CD4-positive, alpha-beta T cell treated with Interleukin-10 for 1 hour (primary cell): ENCODE measurements at places on chromosomes 16 and 17.

- DNase-seq, result no peak
These were observed 479.1 kb downstream of the SLC39A11 start for GRCh38 chr17:72613396-72613795.

DNA sequence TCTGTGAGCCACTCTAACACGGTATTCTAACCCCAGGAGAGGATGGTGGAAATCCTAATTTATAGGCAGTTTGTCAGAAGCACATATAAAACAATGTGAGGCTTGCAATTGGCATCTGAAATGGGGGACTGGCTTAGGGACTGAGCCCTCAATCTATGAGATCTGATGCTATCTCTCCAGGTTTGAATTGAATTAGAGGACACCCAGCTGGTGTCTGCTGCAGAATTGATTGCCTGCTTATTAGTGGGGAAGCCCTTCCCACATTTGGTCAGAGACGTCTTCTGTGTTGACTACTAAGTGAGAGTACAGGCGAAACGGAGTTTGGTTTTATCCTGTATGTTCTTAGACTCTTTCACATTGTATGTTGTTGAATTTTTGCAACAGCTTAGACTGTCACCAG lies 13.6 kb upstream of the TMIGD1 start:
- DNase-seq, result no peak

DNA sequence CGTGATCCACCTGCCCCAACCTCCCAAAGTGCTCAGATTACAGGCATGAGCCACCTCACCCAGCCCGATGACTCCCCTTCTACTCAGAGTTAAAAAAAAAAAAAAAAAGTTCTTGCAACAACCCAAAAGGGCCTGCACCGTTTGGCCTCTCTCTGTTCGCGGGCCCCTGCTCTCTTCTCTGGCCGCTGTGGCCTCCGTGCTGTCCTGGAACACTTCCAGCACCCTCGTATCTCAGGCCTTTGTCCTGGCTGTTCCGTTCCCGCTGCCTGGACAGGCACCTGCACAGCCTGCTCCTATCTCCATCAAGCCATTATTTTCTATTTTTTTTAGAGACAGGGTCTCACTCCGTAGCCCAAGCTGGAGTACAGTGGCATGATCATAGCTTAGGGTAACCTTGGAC lies 10.8 kb downstream of the MYO1C start:
- DNase-seq, result no peak

- DNase-seq, result no peak
These were observed 20.8 kb downstream of the ZFPM1 start for GRCh38 chr16:88473666-88474534.

DNA sequence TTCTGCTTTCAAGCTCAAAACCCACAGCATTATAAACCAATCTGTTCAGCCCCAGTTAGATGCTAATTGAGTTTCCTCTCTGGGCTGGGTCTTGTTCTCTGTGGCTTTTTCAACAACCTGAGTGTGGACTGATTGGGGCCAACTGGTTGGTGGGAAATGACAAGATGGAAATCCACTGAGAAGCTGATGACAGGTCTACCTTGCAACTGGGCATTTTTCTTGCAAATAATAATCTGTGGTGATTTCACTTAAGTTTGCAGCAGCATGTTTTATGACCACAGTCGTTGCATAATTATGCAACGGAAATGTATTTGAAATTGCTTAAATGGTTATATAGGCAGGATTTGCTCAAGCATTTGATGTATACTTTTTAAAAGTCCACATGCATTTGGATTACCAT lies 69.9 kb downstream of the AKAP1 start:
- no peak for DNase-seq

- DNase-seq, result no peak
These were observed 6.1 kb upstream of the ALOX12 start for GRCh38 chr17:6989779-6990178.

GRCh38 chr16:54110016-54110981 lies 176.3 kb downstream of the IRX3 start:
- no peak for DNase-seq

DNA sequence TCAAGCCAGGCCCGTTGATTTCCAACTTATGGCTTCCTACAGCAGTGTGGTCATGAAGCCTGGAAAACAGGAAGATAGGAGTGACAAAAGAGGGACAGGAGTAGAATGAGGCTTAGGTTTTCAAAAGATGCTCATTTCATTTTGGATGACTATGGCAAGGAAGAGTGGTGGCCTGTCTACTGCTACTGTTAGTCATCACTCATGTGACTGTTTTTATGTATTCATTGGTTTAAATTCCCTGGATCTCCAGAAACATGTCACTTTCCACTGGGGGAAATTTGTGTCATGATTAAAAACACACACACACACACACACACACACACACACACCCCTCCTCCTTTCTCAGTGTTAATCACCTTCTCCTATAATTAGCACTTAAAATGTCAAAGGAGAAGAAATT lies 1.1 kb upstream of the CYLD start:
- DNase-seq, result no peak

DNA sequence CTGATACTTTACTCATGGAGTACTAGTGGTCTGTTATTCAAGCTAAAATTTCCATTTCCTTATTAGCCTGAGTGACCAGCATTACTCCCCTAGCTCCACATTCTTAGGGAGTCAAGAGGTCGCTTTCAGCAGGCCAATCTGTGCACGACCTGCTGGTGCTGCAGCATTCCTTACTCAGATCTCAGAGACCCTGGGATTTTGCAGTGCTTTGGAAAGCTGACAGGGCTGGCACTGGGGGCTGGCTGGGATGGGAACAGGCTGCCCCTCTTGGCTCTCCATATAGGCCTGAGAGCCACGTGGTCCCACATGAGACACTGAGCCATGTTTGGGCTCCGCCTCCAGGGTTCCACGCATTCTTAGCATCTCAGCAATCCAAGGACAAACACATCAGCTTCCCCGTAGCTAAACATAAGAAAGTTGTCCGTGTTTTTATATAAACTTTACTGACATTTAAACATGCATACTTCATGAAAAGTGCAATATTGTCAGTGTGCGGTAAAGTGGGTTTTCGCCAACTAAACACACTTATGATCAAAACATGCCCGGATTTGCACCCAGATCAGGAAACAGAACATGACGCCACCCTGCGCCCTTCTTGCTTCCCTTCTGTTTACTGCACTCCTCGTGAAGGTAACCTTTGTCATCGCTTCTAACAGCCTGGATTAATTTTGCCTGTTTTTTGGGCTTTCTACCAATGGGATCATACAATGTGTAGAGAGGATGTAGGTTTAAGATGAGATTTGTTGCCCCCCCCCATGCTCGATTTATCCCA lies 254.5 kb upstream of the CACNG5 start:
- no peak for DNase-seq

DNA sequence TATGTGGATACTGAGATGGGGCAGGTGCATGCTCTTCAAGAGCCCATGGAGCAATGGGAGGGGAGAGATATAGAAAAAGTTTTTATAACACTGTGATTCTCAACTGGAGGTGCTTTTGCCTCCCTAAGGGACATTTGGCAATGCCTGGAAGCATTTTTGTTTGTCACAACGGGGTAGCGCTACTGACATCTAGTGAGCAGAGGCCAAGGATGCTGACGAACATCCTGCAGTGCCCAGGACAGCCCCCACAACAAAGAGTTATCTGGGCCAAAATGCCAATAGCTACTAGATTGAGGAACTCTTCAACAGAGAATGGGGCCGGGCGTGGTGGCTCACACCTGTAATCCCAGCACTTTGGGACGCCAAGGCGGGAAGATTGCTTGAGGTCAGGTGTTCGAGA lies 67.2 kb upstream of the CLEC3A start:
- no peak for DNase-seq

DNA sequence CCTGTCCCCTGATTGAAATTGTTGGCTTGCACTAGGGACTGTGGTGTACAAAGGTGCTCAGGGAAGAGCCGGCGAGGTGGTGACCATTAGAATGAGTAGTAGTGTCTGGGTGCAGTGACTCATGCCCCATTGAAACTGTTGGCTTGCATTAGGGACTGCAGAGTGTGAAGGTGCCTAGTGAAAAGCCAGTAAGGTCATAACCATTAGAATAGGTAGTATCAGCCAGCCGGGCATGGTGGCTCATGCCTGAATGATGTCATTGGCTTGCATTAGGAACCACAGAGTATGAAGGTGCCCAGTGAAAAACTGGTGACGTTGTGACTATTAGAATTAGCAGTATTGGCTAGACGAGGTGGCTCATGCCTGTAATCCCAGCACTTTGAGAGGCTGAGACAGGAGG lies 78.9 kb downstream of the ABCC6 start:
- DNase-seq, result no peak
